ENCODE measurements at places on chromosomes 6 and 20.

DNA sequence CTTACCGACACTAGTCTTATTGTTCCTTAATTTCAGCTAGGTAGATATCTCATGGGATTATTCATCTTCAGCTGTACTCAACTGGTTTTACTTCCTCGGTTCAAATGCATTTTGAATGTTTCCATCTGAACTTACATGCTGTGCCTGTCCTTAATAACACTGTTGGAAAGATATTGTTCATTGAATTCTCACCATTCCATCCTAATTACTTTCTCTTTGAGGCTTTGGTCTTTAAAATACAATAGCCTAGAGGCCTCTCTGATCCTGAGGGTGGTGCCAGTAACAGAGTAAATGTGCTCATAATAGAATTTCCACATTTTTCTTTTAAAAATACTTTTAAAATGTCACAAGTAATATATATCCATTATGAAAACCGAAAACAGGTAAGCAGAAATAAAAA, 54.0 kb downstream of the IL20RA start:
- DNase-seq = no peak

DNA sequence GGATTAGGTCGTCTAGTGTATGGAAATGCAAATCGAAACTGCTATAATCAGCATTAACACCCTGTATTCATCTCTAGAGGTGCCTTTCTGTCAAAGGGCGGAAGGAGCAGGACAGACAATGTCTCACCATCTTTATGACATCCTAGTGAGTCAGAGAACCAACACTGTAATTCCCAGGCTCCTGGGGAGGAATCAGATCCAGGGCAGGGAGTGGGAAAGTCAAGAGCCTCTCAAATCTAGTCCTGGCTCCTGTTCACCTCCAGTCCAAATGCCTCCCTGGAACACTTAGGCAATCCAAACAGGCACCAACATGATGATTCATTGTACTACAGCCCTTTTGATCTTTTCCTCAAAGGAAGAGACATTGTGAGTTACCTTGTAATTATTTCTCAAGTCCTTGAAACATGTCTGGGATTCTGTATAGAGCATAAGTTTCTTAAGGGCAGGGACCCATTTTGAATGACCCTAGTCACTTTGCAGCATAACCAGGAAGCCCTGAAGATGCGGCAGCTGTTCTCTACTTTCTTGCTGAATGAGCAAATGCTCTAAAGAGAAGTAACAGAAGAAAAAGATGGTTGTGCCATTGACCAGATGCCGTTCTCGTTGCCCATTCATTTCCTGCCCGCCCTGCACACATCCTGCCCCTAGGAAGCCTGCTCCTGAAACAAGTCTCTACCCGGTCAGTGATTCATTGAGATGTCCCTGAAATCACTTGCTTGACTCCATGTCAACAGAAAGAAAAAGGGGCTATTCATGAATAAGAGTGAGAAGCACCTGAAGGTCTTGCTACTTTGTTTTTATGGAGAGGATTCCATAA, 112.8 kb upstream of the JARID2 start:
- no peak for DNase-seq

GRCh38 chr20:13681248-13682125, 42.8 kb upstream of the TASP1 start:
- DNase-seq = no peak

- no peak for DNase-seq
Measured at GRCh38 chr6:21511891-21512550, 81.5 kb upstream of the SOX4 start.

- DNase-seq = no peak
Measured at GRCh38 chr20:19658137-19658536, 99.9 kb upstream of the RIN2 start.

GRCh38 chr6:101803136-101803535, 409.6 kb downstream of the GRIK2 start:
- DNase-seq = no peak

GRCh38 chr6:163775313-163775712, 360.8 kb downstream of the QKI start:
- no peak for DNase-seq

- no peak for DNase-seq
Measured at GRCh38 chr6:108068618-108069017, 5.9 kb downstream of the OSTM1 start.

DNA sequence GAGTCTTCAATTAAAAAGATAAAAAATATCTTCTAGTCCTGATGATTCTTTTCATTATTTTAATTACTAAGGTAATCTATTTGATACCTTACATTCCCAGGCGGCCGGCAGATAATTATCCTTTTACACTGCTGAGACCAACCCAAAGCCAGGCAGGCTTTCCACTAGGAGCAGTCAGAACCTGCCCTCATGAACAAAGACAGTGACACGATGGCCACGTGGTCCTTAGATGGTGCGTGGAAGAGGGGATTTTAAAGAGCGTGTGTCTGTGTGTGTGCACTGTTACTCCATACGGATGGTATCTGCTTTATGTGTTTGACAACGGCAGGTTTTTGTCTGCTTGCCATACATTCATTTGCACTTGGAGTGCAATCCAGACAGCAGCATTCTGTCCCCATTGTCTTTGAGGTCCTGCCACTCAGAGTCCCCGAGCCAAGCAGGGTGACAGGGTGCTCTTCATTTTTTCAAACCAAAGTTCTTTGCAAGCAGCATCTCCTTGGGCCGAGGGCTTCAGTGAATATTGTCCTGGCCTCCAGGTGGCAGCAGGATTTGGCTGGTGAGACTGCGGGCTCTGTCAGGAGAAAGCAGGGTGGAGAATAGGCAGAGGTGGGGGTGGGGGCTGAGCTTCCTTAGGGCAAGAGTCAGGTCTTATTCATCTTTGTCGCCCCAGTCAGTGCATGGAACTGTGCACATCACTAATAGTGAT, 260.5 kb downstream of the NRN1 start:
- no peak for DNase-seq

DNA sequence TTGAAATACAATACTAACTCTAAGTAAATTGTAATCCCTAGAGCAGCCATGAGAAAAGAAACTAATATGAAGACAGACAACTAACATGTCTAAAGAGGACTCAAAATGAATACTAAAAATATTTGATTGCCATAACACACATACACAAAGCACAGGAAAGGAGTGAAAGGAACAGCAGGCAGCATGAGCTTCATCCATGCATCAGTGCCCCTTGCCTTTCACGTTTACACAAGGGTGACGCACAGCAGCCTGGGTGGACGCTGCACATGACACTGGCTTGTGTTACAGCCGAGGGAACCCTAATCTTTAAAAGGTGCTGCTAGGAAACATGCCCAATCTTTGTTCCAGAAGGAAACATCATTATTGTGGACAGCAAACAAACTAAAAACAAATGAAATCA, 123.5 kb downstream of the MAN1A1 start:
- no peak for DNase-seq

DNA sequence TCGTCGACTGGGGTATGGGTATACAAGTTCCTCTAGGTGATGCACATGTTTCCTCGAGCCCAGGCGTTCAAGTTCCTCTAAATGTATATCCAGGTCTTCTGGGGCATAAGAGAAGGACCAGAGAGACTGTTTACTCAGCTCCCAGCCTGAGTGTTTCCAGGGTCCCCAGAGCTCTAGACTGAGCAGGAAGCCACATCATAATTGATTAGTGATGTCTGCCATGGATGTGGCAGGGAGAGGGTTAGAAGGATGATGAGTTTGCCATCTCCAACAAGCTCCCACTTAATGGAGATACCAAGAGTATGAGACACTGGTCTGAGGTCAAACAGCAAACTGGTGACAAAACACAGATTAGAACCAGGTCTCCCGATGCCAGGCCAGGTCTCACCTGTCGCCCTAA, 74.8 kb downstream of the PREX1 start:
- no peak for DNase-seq

DNA sequence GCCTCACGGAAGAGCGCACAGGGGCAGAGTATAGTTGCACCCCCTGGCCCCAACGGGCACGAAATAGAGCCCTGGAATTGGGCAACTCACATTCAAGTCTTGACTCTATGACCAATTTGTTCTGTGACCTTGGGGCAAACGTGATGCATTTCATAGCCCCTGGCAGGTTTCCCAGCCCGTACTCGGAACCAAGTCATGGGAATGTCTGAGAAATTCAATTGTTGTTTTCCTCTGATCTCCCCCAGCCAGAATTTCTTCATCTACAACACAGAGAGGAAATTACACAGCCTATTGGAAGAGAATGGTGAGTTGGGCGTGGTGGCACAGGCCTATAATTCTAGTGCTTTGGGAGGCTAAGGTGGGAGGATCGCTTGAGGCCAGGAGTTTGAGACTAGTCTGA, 322.3 kb upstream of the SULF2 start:
- DNase-seq = no peak

DNA sequence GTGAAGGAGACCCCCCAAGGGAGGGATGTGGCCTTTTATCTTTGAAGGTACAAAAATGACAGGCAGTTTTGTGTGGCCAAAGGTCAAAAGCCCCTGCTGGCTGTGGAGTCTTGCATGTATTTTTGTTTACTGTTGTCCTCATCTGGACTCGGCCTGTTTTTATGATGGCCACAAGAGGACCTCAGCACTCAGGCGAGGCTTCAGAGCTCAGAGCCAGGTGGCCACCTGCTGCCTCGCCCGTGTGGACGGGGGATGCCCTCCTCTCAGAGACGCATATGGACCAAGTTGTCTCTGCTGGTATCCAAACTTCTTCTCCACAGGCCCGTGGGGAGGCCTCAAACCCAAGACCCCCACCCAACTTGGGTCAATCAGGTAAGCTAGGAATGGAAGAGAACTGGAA, 118.2 kb downstream of the DACT2 start:
- DNase-seq = no peak

DNA sequence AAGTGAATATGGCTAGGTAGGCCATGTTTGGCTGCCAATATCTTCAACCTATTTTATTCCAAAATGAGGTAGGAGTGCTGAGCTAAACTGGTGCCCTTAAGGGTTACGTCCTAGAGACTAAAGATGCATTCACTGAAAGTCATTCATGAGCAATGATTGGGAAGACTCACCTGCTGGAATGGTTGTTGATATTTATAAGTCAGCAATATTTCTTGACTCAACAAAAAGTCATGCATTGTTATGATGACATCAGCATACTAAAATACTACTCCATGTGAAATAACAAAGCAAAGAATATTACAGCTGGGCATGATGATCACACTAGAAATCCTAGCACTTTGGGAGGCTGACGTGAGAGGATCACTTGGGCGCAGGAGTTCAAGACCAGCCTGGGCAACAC, 17.6 kb upstream of the NUP153 start:
- no peak for DNase-seq

GRCh38 chr20:1526310-1526709, 31.2 kb downstream of the SIRPD start:
- no peak for DNase-seq

DNA sequence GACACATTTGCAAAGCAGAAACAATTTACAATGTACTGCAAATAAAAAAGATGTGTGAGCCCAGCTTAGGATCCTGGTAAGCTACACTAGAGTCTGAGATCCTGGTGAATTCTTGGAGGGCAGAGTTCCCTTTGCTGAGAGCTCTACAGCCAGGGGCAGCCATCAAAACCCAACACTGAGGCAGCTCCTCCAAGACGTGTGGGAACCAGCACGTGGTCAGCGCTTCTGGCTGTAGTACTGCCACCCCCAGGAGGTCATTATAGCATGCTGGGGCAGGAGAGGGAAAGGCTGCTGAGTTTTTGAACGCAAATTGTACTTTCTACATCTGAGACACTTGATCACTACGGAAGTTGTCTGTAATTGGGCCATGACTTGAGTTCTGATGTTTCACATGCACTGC, 131.5 kb downstream of the INSM1 start:
- no peak for DNase-seq

GRCh38 chr6:9711365-9711764, 703.5 kb downstream of the TFAP2A start:
- no peak for DNase-seq

GRCh38 chr6:4066029-4066755, 12.7 kb downstream of the FAM217A start:
- no peak for DNase-seq

GRCh38 chr6:160386869-160387530, 38.8 kb downstream of the SLC22A3 start:
- no peak for DNase-seq

DNA sequence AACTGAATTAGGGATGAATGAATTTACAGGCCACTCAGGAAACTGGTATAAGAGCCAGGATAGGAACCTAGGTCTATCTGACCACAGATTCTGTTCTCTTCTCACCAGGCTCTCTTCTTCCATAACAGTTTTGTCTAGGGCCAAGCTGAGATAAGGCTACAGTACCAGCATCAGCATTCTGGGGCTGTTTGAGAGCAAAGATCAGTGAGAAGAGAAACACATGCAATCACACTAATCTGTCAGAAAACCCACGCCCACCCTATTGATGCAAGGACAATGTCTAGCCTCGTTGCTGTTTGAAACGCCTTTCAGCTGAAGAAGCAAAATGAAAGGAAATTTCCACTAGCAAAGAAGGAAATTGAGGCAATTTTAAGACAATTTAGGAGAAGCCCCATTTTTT, 137.7 kb downstream of the LCA5 start:
- DNase-seq = no peak

DNA sequence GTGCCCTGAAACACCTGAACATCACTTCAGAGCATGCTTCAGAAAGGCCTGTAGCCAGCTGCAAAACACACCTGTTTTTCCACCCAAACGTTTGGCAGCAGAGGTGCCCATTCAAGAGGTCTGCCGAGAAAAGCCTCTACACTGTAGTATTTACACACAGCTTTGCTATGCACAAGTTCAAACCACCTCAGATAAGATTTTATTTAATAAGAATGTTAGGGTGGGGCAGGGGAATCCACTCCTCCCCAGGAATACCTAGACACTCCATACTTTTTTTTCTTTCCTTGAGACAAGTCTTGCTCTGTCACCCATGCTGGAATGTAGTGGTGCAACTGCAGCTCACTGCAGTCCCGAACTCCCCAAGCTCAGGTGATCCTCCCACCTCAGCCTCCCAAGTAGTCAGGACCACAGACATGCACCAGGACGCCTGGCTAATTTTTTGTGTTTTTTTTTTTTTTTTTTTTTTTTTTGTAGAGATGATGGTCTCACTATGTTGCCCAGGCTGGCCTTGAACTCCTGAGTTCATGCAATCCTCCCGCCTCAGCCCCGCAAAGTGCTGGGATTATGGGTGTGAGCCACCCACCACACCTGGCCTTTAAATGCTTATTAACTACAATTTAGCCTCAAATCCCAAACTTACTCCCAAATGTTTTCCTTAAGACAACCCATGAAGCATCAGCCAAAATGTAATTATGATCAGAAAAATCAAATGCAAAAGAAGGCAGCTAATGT, 9.7 kb downstream of the MRPL14 start:
- DNase-seq = no peak

GRCh38 chr20:32528905-32529670, 56.0 kb downstream of the NOL4L start:
- DNase-seq = no peak

All from activated CD8-positive, alpha-beta memory T cell treated with anti-CD3 and anti-CD28 coated beads, Interleukin-2, amount 50 U/mL, for 48 hours (primary cell).